Erythroblast (primary cell): ENCODE measurements at places on chromosomes 3 and 15.

- no peak for DNase-seq
These were observed 14.3 kb downstream of the SIAH2 start for GRCh38 chr3:150748684-150749047.

- no peak for DNase-seq
These were observed 29.9 kb upstream of the RGMA start for GRCh38 chr15:93118904-93119303.

- no peak for DNase-seq
These were observed 105.5 kb downstream of the RYK start for GRCh38 chr3:134145183-134145582.

DNA sequence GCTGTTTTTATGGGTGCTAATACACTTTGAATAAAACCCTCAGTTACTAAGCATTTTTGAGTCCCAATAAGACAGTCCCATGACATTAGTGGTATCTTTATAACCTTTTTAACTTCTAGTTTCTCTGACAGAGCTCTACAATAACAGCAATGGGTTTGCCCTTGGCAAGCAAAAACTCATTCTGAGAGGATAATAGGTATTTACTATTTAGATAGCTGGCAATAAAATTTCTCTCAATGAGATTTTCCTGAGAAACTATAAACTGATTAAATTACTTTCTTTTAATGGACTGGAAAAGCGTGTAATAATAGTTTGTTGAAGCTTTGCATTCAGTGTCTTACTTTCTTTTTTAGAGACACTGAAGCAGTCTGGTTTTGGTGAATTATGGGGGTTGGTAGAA is 168.0 kb upstream of the MLF1 start:
- no peak for DNase-seq

- peak; percentile 88 for DNase-seq
These were observed at the start of gene NGLY1 for GRCh38 chr3:25782938-25783660. NGLY1 (minus strand) TSS chr3:25783443; CDS start chr3:25783390, 53 bp downstream.
